ENCODE measurements at places on chromosomes 16 and 17.

DNA sequence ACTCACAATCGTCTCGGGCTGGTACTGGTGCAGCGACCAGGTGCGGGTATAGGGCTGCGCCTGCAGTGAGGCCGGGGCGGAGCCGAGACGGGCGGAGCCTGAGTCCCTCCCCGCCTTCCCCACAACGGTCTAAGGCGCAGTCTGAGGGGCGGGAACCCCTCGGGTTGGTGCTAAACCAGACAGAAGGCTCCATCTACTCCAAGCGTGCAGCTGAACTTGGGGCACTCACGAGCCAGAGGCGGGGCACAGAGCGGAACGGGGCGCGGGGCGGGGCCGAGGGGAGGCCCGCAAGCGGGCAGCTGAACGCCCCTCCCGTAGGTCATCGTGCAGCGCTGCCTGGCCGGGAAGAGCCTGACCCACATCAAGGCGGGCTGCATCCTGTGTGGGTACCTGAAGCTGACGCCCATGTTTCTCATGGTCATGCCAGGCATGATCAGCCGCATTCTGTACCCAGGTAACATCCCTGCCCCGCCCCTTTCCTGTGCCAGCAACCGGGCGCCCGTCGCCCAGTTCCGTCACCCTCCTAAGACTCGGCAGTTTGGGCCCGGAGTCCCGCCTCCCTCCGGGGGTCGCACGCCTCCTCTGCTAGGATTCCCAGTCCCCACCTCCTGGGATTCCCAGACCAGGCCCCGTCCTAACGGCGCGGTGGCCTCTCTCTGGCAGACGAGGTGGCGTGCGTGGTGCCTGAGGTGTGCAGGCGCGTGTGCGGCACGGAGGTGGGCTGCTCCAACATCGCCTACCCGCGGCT, 5.0 kb downstream of the SLC5A2 start:
- DNase-seq = peak; percentile 19

DNA sequence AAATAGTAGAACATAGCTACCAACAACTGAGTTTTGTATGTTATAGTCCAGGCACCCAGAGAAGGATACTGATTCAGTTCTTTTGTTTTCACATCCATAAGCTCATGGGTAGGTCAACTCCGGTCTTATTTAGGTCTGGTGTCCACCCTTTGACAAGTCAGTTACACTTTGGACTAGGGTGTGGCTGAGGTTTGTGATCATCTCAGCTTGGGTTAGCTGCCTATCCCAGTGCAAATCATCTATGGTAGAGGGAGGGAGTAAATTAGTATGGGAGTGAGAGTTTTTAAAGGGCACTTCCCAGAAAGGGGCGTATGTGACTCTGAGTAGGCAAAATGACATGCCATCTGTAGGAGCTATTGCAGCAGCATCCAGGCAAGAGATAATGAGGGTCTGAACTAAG, 66.1 kb downstream of the TANC2 start:
- no peak for DNase-seq

DNA sequence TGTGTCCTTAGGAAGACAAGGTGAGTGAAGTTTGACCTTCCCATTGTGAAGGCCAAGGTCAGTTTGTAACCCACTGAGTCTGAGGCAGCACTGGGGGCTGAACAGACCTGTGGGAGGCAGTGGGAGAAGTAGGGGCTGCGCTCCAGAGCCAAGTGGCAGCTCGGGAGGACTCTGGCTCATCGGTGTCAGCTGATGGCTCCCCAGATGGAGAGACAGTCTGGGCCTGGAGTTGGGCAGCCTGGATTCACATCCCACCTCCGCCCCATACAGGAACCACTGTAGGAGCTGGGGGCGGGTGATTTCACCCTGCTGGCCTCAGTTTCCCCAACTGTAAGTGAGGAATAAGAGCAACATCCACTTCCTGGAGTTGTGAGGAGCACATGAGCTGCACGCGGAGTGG, 128.4 kb downstream of the FOXL1 start:
- DNase-seq = no peak

DNA sequence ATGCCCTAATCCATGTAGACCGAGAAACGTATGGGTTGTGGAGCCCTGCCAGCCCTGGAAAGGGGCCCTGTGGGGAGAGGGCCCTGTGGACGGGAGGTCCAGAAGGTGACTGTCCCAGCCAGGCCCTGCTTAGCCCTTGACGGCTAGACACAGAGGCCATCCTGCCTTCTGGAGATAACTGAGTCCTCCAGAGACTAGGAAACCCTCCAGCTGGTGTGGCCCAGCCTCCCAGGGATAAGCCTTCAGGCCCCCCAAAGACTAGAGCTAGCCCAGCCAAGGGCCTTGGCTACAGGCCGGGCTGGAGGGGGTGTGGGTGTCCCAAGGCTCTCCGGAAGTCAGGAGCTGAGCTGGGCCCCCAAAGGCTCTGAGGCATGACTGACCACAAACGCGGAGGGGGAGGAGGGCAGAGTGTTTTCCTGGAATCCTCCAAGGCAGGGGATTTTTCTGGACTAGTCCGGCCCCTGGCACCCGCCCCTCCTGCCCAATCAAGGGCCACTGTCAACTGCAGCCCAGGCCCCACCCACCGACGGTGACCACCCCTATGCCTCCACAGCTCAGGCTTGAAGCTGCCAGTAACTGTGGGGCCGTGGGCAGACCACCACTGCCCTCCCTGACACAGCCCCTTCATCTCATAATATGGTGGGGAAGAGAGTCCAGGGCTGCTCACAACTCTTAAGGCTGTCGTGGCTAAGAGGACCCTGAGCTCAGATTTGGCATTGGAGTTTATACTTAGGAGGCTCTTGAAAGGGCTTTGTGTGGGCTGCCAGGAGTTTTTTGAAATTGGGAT, 885 bp upstream of the VASN start:
- peak; percentile 72 for DNase-seq

Measured in kidney glomerular epithelial cell (primary cell).